ENCODE measurements at places on chromosomes 16 and 17.

- H3K4me1 ChIP-seq: no peaks in the 10 kb centered on the region
- H3K4me3 ChIP-seq: no peak overlapping the region
- DNase-seq: no peak
- H3K27me3 ChIP-seq: no peaks in the 10 kb centered on the region
Measured at GRCh38 chr17:46036491-46036890, 37.4 kb downstream of the STH start.

DNA sequence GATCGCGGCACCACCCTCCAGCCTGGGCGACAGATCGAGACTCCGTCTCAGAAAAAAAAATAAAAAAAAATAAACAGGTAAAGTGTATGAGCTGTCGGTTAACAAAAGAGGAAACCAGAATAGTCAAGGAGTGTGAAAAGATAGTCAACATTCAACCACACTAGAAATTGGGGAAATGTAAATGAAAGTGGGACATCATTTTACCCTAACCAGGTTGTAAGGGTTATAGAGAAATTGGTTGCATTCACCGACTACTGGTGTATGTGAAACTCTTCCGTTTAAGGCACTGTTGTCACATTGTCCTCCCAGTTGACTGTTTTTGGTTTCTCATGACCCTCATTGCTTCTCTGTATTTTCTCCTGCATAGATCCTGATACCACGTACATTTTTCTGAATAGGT is 62.8 kb downstream of the RABEP1 start:
- DNase-seq: no peak
- H3K36me3 ChIP-seq: no peaks in the 10 kb centered on the region
- H3K4me1 ChIP-seq: no peaks in the 10 kb centered on the region
- no peak overlapping the region for H3K27ac ChIP-seq
- H3K4me3 ChIP-seq: no peak overlapping the region

DNA sequence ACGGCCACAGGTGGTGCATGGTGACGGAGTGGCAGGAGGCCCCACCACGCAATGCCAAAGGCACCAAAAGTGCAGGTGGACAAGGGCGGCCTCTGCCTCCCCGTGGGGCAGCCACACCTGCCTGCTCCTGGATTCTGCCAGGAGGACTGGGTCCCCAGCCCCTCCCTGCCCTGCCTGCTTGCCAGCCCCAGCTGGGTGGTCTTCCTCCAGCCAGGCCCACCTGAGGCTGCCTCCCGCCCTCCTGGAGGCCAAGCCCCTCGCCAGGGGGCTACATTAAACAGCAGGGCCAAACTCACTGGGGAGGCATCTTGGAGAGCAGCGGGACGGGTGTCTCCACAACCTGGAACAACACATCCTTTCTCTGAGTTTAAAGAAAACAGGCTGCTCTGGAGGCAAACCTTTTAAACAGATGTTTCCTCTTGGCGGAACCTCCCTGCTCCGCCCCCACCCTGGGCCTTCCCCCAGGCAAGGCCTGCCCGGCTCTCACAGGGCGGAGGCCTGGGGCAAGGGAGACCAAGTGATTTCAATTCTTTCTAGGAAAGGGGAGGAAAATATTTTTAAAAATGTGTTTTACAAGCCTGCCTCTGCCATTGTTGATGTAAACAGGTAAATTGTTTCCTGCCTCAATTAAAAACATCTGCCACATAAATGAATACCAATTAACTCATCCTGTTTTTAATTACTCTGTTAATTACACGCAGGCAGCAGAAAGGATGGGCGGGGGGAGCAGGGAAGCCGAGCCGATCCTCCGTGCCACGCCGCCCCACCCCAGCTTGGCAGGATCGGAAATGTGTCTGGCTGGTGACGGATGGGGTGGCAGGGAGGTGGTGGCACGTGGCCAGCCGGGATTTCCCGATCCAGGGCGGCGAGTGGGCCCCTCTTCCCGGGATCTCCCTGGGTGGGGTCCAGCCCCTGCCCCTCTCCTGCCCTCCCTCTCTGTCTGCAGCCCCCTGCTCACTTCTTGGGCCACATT is 54.4 kb upstream of the PABPN1L start:
- H3K27ac ChIP-seq: no peak overlapping the region
- peaks cover 11% of the 10 kb centered on the region for H3K4me1 ChIP-seq
- H3K27me3 ChIP-seq: no peaks in the 10 kb centered on the region
- DNase-seq: peak; percentile 58

- H3K27ac ChIP-seq: no peak overlapping the region
- peak; percentile 85 for DNase-seq
- no peaks in the 10 kb centered on the region for H3K27me3 ChIP-seq
- H3K4me1 ChIP-seq: peaks cover 3% of the 10 kb centered on the region
- H3K36me3 ChIP-seq: no peaks in the 10 kb centered on the region
Measured at GRCh38 chr16:57863434-57864160, 61.3 kb upstream of the KIFC3 start.

GRCh38 chr16:22220069-22220440 is 14.0 kb downstream of the EEF2K start:
- H3K27ac ChIP-seq: no peak overlapping the region
- DNase-seq: no peak
- H3K4me3 ChIP-seq: no peak overlapping the region
- H3K4me1 ChIP-seq: peaks cover 7% of the 10 kb centered on the region
- H3K27me3 ChIP-seq: no peaks in the 10 kb centered on the region
- H3K36me3 ChIP-seq: no peaks in the 10 kb centered on the region

DNA sequence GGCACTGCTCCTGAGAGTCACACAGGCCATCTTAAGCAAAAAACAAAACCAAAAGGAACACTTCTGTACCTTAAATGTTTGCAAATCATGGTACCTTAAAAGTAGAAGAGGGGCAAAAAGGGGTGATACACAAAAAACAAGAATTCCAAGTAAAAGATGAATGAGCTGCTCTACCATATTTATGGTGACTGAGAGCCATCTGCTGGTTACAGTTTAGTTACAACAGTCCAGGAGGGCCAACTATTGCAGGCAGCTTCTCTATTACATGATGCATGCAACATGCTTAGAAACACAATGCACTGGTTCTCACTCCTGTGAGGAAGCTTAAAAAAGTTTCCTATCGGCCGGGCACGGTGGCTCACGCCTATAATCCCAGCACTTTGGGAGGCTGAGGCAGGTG is 53.5 kb downstream of the STX8 start:
- H3K36me3 ChIP-seq: no peaks in the 10 kb centered on the region
- no peaks in the 10 kb centered on the region for H3K27me3 ChIP-seq
- no peak overlapping the region for H3K4me3 ChIP-seq

- H3K36me3 ChIP-seq: no peaks in the 10 kb centered on the region
- H3K4me3 ChIP-seq: no peak overlapping the region
- H3K27me3 ChIP-seq: no peaks in the 10 kb centered on the region
- H3K4me1 ChIP-seq: no peaks in the 10 kb centered on the region
- no peak for DNase-seq
Measured at GRCh38 chr17:37752482-37752881, 7.6 kb upstream of the HNF1B start.

GRCh38 chr16:66553223-66553622 is 847 bp downstream of the CKLF start:
- H3K27me3 ChIP-seq: no peaks in the 10 kb centered on the region
- DNase-seq: no peak
- H3K4me3 ChIP-seq: peak overlapping the region; percentile 64
- no peaks in the 10 kb centered on the region for H3K36me3 ChIP-seq
- H3K4me1 ChIP-seq: peaks cover 22% of the 10 kb centered on the region

- no peaks in the 10 kb centered on the region for H3K36me3 ChIP-seq
- DNase-seq: no peak
- peaks cover 32% of the 10 kb centered on the region for H3K4me1 ChIP-seq
Measured at GRCh38 chr17:50721194-50722010, 2.0 kb downstream of the LUC7L3 start.

- no peaks in the 10 kb centered on the region for H3K36me3 ChIP-seq
- no peaks in the 10 kb centered on the region for H3K4me1 ChIP-seq
- no peak overlapping the region for H3K27ac ChIP-seq
- H3K4me3 ChIP-seq: no peak overlapping the region
- DNase-seq: no peak
Measured at GRCh38 chr17:14833201-14833785, 431.8 kb downstream of the PMP22 start.

- DNase-seq: no peak
- no peaks in the 10 kb centered on the region for H3K36me3 ChIP-seq
- H3K4me1 ChIP-seq: no peaks in the 10 kb centered on the region
- no peak overlapping the region for H3K4me3 ChIP-seq
Measured at GRCh38 chr17:73972056-73972455, 231.4 kb upstream of the RPL38 start.

DNA sequence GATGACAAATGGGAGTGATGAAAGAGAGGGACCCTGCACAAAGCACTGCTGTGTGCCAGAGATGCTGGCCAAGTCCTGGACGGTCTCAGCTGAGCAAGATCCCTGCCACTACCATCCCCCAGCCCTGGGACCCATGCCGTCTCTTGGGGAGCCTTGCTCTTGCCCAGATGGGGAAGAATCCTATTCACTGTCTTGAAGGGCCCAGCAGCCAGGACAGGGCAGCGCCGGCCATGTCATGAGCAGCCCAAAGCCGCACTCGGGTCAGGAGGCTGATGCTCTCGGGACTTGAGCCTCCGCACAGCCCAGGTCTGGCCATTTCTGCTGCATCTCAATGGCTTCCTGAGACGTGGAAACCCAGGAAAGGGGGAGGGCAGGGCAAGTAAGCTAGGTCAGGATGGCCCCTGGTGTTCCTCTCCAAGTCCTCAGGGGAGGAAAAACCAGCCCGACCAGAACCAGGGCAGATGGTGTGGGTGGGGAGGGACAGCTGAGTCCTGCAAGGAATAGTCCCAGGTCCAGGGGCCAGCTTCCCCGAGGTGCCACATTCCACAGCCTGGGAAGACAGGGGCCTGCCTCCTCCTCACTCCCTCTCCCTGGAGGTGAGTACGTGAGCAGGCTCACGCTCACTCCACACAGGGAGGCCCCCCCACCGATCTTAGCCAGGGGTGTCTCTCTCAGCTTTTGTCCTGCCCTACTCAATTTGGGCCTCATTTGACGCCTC is 7.8 kb upstream of the KRT19 start:
- no peak overlapping the region for H3K4me3 ChIP-seq
- H3K27me3 ChIP-seq: no peaks in the 10 kb centered on the region
- H3K36me3 ChIP-seq: no peaks in the 10 kb centered on the region
- H3K27ac ChIP-seq: no peak overlapping the region
- no peak for DNase-seq

- no peaks in the 10 kb centered on the region for H3K36me3 ChIP-seq
- no peak overlapping the region for H3K27ac ChIP-seq
- DNase-seq: no peak
- peak overlapping the region; percentile 63 for H3K4me3 ChIP-seq
Measured at GRCh38 chr16:84616515-84616914, 1.4 kb downstream of the COTL1 start.
